ENCODE measurements at places on chromosomes 16 and 17.

DNA sequence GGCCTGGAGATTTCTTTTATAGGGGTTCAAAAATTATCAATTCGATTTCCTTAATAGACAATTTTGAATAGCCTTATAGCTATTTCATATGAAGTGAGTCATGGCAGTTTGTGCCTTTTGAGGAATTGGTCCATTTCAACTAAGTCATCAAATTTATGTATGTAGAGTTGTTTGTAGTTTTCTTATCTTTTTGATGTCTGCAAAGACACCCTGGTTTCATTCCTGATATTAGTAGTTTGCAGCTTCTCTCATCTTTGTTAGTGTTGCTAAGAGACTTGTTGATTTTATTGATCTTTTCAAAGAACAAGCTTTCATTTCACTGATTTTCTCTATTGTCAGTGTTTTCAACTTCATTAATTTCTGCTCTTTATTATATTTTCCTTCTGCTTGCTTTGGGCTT, 44.2 kb downstream of the N4BP1 start:
- no peak for DNase-seq

- DNase-seq: peak; percentile 78
These were observed 1.9 kb downstream of the PHF12 start for GRCh38 chr17:28949185-28950016.

GRCh38 chr17:64281962-64282752, 19.1 kb upstream of the TEX2 start:
- no peak for DNase-seq

- no peak for DNase-seq
These were observed at the start of gene WFIKKN1 for GRCh38 chr16:630815-631405. Gene WFIKKN1 (plus strand): TSS chr16:630985. CDS start chr16:631254, 269 bp downstream.

DNA sequence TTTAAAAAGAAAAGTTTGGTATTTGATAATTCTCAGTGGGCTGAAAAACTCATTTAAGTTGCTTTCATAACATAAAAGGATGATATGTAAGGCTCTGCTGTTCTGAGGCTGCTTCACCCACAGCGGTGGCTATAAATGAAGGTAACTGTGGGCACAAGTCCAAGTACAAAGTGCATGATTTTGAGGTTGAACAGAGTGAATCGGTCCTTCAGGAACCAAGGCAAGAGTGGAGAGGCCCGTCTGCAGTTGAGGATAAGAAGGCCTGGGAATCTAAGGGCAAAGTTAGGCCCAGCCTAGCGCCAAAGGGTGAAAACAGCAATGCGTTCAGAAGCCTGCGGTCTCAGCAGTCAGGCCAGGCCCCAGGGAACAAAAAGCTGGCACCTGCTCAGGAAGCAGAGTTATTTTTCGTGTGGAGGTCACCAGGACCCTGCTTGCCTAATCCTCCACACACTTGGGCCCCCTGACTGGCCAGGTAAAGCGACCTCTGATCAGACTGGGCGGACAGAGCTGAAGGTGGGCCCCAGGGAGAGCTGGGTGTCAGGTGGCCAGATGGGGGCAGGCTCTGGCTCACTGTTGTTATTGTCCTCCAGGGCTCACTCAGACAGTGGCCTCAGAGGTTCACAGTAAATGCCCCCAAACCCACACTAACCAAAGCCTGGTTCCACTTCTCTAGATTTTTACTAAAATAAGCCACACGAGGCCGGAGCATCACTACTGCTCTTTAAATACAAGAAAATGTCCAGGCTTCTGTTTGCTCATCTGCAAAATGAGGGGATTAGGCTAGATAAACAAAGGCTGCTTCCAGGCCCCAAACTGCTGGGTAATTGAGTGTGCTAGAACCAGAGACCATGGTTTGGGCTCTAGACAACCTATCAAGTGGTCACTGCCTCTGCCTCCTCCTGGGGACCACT, 46.5 kb downstream of the TEX2 start:
- no peak for DNase-seq

- DNase-seq: no peak
These were observed 184.9 kb downstream of the WWOX start for GRCh38 chr16:78284326-78284725.

GRCh38 chr17:44533533-44534246, 23.6 kb upstream of the FZD2 start:
- DNase-seq: peak; percentile 90

DNA sequence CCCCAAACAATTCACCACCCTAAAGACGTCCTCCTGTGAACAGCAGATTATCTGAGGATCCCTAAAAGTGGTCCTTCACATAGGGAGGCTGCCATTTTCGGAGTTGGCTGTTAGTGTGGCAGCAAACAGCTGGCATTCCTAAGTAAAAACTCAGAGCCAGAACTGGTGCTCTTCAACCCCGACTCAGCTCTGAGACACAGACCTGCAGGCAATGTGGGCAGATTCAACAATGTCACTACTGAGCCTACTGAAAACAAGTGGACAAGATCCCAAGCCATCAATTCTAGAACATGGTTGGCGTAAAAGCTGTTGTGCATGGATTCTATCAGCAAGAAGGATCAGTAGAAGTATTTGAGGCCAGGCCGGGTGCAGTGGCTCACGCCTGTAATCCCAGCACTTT, 247.2 kb downstream of the NTN1 start:
- no peak for DNase-seq
